Activated T-helper 1 cell treated with anti-CD3 and anti-CD28 coated beads, Interleukin-2, amount 50 U/mL, for 16 hours (primary cell): ENCODE measurements at places on chromosomes 2 and 18.

DNA sequence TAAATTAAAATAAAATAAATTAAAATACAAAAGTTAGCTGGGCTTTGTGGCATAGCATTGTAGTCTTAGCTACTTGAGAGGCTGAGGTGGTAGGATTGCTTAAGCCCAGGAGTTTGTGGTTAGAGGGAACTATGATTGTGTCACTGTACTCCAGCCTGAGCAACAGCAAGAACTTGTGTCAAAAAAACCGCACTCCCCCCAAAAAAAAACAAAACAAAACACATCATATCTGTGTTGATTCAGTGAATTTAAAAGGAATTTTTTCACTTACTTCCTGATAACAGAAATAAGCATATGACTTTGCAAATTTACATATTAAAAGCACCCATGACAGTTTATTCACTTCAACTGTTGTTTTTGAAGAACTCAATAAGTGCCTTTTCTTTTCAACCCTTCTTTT is 68.1 kb upstream of the PELI1 start:
- no peak for DNase-seq

- DNase-seq = no peak
Measured at GRCh38 chr2:23760736-23761135, 166.2 kb downstream of the ATAD2B start.

DNA sequence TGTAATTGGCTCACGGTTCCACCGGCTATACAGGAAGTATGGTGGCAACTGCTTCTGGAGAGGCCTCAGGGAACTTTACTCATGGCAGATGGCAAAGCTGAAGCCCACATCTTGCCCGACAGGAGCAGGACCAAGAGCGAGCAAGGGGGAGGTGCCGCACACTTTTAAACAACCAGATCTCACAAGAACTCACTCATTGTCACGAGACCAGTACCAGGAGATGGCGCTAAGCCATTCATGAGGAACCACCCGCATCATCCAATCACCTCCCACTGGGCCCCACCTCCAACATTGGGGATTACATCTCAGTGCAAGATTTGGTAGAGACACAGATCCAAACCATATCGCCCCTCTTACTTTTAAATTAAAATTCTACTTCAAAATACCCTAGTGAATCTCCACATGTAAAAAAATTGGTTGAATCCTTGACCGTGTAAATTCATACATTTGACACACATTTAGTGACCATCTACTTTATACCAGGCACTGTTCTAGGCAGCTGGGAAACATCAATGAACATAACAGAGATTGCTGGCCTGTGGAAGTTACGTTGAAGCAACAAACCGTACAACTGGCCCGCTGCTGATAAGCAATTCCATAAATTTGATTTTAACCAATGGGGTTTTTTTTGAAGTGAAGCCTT is 87.6 kb downstream of the ALPK2 start:
- no peak for DNase-seq

- no peak for DNase-seq
Measured at GRCh38 chr2:44372246-44372645, 10.5 kb downstream of the CAMKMT start.

DNA sequence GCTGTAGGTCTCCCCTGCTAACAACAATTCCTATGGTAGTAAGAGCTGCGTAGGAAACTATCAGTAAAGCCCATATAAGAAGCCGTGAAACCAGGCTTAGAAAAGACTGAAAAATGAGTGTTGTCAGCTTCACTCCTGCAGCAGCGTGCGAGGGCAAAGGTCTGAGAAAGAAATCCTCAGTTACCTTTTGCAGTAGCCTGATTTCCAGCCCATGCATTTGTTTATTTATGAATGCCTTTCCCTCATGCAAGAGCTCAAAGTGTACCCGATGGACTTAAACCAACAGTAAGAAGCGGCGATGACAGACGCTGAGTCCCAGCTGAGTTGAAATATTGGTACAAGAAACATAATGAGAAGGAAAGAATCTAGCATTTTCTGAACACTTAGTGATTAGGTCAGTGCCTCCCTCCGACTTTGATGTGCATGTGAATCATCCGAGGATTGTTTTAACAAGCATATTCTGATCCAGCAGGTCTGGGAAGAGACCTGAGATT is 15.0 kb upstream of the POLI start:
- no peak for DNase-seq

DNA sequence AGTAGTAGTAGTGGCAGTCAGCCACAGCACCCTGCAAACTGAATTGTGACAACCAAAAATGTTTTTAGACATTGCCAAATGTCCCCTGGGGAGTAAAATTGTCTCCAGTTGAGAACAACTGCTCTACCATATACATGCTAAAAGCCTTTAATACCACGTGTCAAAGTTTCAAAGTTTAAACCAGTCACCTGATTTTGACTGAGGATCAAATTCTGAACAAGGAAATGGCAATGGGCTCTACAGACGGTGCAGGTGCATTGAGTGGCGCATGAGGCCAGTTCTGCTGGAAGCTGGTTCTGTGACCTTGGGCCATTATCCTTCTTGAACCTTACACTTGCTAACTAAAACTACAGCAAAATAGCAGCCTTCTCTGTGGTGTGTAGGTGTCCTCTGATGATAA is 85.0 kb downstream of the LIPG start:
- no peak for DNase-seq

DNA sequence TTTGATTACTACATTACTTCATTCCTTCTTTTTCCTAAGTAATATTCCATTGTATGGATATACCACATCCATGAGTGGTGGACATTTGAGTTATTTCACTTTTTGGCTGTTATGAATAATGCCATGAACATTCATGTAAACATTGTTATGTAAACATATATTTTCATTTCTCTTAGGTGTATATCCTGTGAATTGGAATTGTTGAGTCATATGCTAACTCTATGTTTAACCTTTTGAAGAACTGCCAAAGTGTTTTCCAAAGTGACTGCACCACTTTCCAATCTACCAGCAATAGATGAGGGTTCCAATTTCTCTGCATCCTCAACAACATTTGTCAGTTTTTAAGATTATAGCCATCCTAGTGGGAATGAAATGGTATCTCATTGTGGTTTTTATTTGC is 42.7 kb upstream of the CXXC1 start:
- DNase-seq = no peak

DNA sequence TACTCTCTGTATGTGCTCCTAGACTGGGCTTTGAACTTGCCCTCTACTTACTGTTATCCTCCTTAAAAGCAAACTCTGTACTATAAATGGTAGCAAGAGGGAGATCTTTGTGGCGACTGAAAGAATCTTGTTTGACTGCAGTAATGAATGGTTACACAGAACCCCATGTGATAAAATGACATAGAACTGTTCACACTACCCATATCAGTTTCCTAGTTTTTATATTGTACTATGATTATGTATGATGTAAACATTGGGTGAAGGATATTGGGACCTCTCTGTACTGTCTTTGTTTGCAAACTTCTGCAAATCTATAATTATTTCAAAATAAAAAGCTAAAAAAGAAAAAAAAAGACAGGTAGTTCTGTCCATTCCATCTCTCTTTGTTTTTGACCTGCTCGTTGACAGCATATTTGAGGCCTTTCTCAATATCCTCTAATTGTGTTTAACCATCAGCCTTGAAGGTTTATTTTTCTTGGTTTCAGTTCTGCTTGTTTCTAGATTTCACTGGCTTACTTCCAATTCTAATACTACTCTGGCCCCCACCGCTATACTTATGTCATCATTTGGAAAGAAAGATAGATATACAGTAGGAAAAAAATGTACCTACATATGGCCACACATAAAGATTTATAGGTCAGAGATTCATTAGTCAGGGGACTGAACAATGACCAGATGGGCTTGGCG is 79.2 kb upstream of the MYO3B start:
- no peak for DNase-seq

DNA sequence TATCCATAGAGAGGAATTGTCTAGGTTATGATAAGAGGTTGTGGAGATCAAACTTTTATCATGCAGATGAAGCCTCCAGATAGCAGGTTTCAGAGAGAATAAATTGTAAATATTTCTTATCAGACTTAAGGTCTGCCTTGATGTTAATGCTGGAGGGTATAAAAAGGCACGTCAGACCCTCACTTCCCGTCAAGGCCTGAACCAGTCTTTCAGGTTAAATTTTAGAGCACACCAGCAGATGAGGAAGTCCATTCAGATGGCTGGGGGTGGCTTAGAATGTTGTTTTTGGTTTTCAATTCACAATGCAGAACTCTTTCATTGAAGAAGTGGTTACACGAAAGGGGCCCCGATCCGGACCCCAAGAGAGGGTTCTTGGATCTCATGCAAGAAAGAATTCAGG is 144.4 kb upstream of the FBXO11 start:
- no peak for DNase-seq

- DNase-seq = no peak
Measured at GRCh38 chr2:63780518-63781155, 61.1 kb upstream of the UGP2 start.

DNA sequence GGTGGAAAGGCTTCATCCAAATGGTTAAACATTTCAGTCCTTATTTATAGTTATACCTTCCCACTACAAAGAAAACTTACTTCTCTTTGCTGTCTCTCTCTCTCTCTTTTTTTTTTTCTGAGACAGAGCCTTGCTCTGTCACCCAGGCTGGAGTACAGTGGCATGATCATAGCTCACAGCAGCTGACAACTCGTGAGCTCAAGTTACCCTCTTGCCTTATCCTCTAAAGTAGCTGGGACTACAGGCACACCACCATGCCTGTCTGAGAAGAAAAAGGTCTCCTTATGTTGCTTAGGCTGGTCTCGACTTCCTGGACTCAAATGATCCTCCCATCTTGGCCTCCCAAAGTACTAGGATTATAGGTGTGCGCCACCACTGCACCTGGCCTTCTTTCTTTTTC is 32.3 kb upstream of the OLA1 start:
- no peak for DNase-seq

DNA sequence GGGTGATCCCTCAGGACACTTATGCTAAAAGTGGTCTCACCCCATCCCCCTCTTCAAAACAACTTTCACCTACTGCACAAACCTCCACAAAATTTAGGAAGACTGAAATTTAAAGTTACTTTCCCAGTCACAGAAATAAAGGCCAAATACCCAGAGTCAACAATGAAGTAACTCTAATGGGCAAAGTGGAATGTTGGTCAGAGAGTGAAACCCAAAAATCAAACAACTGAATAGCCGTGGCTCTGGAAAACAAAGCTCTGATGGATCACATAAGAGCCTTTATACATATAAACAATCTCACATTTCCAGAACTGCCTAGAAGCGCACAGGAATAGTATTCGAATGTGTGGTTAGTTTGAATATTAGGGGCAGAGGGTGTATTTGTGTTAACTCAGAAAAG is 4.7 kb downstream of the ACVR1 start:
- no peak for DNase-seq

DNA sequence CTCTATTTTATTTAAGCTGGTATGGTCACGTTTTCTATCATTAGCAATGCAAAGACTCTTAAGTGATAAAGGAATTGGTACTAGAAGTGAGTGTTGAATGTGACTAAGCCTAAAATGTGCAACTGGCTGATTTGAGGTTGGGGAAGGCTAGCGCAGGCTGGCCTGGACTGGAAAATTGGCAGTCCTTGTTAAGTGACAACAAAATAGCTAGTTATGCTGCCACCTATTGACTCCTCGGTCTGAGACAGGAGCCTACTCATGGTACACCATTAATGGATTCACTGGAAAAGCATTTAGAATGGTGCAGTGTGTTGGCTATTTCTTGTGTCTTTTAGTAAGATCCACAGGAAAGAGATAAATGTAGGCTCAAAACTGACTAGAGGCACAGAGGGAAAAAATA is 5.7 kb upstream of the WIPF1 start:
- no peak for DNase-seq

- no peak for DNase-seq
Measured at GRCh38 chr2:226788881-226789490, 10.6 kb downstream of the IRS1 start.
